ENCODE measurements at places on chromosomes 13 and 19. TPM values are rescaled to one million over a fixed set of nuclear protein-coding genes. Genes with fewer than 3 reads are reported as not detected.

The LSM4 gene
- 178 TPM for polyA plus RNA-seq

The PRODH2 gene
- not detected for polyA plus RNA-seq

The CPB2 gene
- not detected for polyA plus RNA-seq

The LGALS4 gene
- polyA plus RNA-seq = not detected

The ZNF865 gene
- 0.18 TPM for polyA plus RNA-seq

The MICOS13 gene
- polyA plus RNA-seq = 85.1 TPM

Measured in immature natural killer cell (primary cell).